ENCODE measurements at places on chromosomes 3 and 15. TPM values are rescaled to one million over a fixed set of nuclear protein-coding genes. Genes with fewer than 3 reads are reported as not detected.

The KLHL40 gene
- total RNA-seq: not detected

The ABI3BP gene
- total RNA-seq: not detected

The SPATA12 gene
- total RNA-seq: 0.16 TPM

The SI gene
- total RNA-seq: 2.0 TPM

The FANCD2 gene
- total RNA-seq: 27.1 TPM

Measured in progenitor cell of endocrine pancreas (in vitro differentiated cells).